HCEC 1CT (cell line): ENCODE measurements at places on chromosomes 2 and 18.

DNA sequence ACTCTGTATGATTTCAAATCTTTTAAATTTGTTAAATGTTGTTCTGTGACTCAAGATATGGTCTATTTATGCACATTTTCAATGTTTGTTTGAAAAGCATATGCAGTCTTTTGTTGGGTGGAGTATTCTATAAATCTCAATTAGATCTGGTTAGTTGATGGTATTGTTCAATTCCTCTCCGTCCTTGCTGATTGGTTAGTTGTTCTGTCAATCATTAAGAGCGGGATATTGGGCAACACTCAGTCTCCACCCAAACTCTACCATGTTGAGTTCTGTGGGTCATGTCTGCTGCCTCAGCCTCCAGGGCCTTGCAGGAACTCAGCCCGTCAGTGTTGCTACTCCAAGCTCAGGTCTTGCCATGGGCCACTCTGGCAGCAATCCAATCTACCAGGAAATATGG, 118.9 kb downstream of the VWA3B start:
- DNase-seq: no peak

DNA sequence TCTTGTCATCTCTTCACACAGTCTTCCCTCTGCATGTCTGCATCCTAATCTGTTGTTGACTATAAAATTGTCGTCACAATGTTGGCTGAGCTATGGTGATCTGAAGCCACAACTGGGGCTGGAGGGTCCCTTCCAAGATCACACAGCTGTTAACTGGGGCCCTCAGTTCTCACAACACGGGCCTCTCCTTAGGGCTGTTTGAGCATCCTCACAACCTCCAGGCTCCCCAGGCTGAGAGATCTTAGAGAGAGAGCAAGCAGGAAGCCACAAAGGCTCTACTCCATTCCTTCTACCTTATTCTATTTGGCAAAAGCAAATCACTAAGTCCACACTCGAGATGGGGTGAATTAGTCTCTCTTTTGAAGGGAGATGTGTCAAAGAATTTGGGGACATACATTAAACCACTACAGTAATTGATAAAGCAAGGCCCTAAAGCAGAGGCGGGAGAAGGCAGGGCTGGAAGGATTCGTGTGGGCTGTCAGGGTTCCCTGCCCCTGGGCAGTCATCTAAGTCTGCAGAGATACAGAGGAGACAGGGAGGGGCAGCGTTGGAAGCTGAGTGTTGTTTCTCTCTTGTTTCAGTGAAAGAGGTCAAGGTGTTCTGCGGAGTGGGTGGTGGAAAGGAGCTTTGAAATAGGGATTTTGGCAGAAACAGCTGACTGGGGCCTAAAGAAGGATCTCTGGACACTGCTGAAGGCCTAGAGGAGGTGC, 15.9 kb downstream of the MYO7B start:
- DNase-seq: no peak

GRCh38 chr2:140650825-140651224, 1480.0 kb downstream of the LRP1B start:
- DNase-seq: peak; percentile 74

DNA sequence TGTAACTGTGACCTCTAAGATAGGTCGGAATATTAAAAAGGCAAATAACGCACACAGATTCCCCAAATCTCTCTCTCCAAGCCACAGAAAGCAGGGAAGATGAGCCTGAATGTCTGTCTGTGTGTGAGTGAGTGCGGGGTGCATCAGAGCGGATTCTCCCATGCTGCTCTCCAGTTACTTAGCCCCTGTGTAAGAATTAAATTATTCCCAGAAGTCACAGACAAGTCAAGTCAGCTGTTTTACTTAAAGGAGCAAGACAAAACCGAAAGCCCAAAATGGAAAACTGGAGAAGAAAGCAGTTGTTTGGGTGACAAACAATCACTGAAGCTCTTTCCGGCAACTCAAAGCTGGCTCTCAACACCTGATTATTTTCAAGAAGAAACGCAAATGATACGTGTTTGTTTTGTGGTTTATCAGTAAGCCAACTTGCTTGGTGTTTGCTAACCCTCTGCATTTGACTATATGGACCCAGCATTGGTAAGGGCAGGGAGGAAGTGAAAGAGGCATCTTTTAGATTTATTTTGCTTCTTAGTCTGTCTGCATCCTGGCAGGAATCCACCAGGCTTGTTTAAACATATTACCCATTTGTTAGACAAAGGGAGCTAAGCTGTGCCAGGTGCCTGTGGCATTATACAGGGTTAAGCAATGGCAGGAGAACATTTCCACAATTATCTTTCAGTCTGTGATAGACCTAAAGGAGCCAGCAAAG, 121.5 kb upstream of the CREB1 start:
- no peak for DNase-seq

GRCh38 chr2:170680172-170680941, 34.8 kb upstream of the SP5 start:
- no peak for DNase-seq

DNA sequence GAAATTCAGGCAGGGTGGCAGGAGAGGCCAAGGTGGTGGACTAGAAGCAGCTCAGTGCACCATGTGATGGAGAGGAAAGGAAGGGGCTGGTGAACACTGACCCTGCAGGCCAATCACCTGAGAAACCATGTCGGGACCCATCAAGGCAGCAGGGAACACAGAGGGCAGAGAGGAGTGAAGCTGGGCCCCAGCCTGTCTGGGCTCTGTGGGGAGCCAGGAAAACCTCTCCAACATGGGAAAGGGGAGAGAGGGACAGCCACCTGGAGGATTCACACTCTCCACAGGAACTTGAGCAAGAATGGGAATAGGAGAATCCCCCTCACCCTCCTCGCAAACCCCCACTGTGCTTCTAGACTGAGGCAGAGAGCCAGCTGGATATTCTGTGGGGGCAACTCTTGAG, 85.5 kb upstream of the CYP26B1 start:
- no peak for DNase-seq
